ENCODE measurements at places on chromosomes 2 and 18.

DNA sequence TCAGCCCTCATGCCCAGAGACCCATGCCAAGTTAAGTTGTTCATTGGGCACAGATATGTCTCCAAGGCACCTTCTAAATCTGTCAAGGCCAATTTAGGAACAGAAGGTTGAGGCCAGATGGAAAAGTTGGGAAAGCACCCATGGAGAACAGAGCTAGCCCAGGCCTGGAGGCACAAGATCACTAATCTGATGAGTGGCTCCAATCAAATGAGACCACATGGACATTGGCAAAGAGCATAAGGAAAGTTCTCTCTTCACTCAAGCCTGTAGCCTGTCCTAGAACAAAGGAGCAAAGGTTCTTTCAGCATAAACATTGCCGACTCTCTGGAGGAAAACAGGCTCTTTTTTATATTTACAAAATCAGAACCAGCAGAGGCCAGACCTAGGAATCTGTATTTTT, 154.8 kb downstream of the RNF152 start:
- DNase-seq, result no peak

GRCh38 chr18:79625195-79625923, 54.2 kb upstream of the CTDP1 start:
- DNase-seq, result no peak

DNA sequence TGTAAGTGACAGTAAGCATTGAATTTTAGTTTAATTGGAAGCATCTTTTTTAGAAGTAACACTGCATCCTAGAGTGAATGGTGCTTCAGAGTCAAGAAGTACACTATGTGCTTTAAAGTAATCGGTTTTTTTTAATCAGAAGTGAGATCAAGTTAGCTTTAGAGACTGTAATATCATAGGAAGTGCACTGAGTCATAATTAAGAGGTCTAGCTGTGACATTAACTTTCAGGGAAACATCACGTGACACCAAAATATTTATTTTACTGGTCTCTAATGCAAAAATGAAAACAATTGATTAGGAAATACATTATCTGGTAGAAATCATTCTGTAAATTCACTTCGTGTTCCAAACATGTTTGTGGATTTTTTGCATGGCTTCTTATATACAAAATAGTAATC, 55.3 kb upstream of the KYNU start:
- DNase-seq, result no peak

GRCh38 chr2:104863468-104864279, 9.8 kb downstream of the POU3F3 start:
- no peak for DNase-seq

DNA sequence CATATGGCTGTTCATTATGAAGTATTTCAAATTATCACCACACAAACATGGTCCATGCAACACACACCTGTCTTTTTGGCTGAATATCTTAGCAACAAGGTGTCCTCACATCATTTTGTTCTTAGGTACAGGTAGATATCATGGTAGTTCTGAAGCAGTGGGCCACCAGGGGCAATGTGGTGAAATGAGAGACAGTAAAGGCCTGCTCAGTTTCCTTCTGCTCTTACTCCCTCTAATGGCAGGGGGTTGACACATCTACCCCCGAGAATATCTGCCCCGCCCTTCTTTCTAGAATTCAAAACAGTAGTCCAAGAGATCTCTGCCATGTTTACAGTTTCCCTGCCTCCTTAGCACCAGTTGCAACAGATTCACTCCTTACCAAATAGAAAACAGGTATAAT, 147.0 kb upstream of the KLHL14 start:
- peak; percentile 51 for DNase-seq

DNA sequence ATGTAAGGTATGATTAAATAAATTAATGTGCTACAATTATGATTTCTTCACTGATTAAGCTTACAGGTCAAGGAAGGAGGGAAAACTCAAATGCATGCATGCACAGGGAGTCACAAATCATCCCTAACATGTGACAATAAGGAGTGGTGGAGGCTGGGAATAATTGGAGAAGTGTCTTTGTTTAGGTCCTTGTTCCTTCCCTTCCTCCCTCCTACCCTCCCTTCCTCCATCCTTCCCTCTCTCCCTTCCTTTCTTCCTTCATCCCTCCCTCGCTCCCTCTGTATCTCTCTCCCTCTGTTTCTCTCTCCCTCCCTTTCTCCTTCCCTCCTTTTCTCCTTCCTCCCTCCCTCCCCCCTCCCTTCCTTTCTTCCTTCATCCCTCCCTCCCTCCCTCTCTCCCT, 337.1 kb downstream of the CTNNA2 start:
- no peak for DNase-seq

- no peak for DNase-seq
Measured at GRCh38 chr2:200735061-200735460, 76.6 kb upstream of the BZW1 start.

Data from Caco-2 (cell line).